Heart left ventricle (tissue), 16 donors: ENCODE measurements at places on chromosomes 7 and 10. TPM values are rescaled to one million over a fixed set of nuclear protein-coding genes. Genes with fewer than 3 reads are reported as not detected.

The CPA2 gene
- total RNA-seq = 1.1 TPM

The CAMK2G gene
- total RNA-seq = 14.7 TPM

The ZNF107 gene
- total RNA-seq = 3.2 TPM

The LLCFC1 gene
- total RNA-seq = not detected

The CHAT gene
- total RNA-seq = not detected

DNA sequence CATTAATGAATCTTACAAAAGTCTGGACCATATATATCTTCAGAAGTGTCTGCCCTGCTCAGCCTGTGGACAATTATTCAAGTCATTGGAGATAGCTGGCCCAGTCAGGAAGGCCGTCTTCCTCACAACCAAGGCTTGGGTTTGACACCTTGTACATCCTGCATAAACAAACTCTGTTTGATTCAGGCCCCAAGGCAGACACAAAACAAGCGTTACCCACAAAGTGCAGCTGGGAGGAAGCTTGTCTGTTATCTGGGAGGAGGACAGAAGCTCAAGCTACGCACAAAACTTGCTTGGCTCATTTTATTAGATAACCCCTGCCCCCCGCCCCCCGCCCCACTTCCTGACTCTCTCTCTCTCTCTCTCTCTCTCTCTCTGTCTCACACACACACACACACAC is 166.9 kb upstream of the WDR11 start:
- H3K27ac ChIP-seq = no peak overlapping the region
- H3K4me3 ChIP-seq = no peak overlapping the region
- DNase-seq = no peak
- no peaks in the 10 kb centered on the region for H3K36me3 ChIP-seq
- H3K4me1 ChIP-seq = no peaks in the 10 kb centered on the region

GRCh38 chr7:69177941-69178494 is 420.3 kb upstream of the AUTS2 start:
- H3K27me3 ChIP-seq = no peaks in the 10 kb centered on the region
- no peaks in the 10 kb centered on the region for H3K36me3 ChIP-seq
- no peaks in the 10 kb centered on the region for H3K4me1 ChIP-seq
- peak overlapping the region; percentile 28 for H3K27ac ChIP-seq
- no peak overlapping the region for H3K4me3 ChIP-seq
- DNase-seq = no peak

- peak overlapping the region; percentile 37 for H3K4me3 ChIP-seq
- H3K36me3 ChIP-seq = peaks cover 4% of the 10 kb centered on the region
- no peaks in the 10 kb centered on the region for H3K27me3 ChIP-seq
- no peak for DNase-seq
These were observed 36.5 kb upstream of the AP5Z1 start for GRCh38 chr7:4738711-4739527.

- peak overlapping the region; percentile 85 for H3K27ac ChIP-seq
- H3K27me3 ChIP-seq = no peaks in the 10 kb centered on the region
- H3K4me3 ChIP-seq = no peak overlapping the region
- H3K36me3 ChIP-seq = peaks cover 16% of the 10 kb centered on the region
These were observed 14.9 kb downstream of the BAG3 start for GRCh38 chr10:119665901-119666708.

DNA sequence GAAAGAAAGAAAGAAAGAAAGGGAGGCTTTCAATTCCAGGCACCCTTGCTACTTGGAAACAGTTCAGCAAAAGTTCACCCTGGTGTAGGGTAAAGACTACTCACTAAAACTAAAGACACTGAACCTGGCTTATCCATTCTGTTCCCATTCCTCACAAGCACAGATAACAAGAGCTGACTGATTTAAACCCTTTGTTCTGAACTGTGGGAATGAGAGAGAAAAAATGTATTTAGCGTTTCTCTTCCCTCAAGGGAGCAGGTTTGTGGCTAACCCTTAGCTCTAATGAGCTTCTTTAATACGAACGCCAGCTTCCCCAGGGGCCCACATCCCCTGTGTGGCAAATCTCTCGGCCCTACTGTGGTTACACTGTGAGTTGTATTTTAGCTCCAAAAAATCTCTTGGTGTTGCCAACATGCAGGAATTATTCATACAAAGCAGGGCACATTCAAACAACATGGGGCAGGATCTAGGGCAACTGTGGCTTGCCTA is 23.3 kb downstream of the PRTFDC1 start:
- no peak overlapping the region for H3K27ac ChIP-seq
- no peak for DNase-seq
- H3K4me3 ChIP-seq = no peak overlapping the region
- H3K36me3 ChIP-seq = no peaks in the 10 kb centered on the region
- H3K4me1 ChIP-seq = peaks cover 19% of the 10 kb centered on the region
- no peaks in the 10 kb centered on the region for H3K27me3 ChIP-seq

DNA sequence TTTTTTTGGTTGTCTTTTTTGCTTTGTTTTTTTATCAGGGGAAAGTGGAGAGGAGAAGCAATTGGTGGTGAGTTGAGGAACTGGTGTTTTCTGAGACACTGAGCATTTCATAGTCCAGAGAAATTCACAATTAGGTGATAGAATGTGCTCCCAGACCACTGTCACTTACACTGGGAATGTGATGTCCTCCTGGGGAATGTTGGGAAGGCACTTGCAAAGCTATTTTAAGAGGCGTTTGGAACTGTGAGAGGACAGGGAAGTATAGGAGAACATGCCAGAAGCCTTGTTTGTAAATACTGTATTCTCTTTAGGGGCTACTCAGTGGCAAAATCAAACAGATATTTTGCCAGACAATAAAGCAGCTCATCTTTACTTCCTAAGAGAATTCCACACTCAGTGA is 16.0 kb downstream of the CHRM2 start:
- peak overlapping the region; percentile 78 for H3K27ac ChIP-seq
- no peak for DNase-seq
- H3K27me3 ChIP-seq = no peaks in the 10 kb centered on the region
- no peaks in the 10 kb centered on the region for H3K36me3 ChIP-seq

GRCh38 chr7:40733578-40733977 is 598.8 kb downstream of the SUGCT start:
- H3K4me1 ChIP-seq = no peaks in the 10 kb centered on the region
- no peaks in the 10 kb centered on the region for H3K36me3 ChIP-seq
- no peak overlapping the region for H3K27ac ChIP-seq
- no peak for DNase-seq

- H3K27ac ChIP-seq = no peak overlapping the region
- no peaks in the 10 kb centered on the region for H3K36me3 ChIP-seq
- no peak for DNase-seq
- no peak overlapping the region for H3K4me3 ChIP-seq
- H3K27me3 ChIP-seq = peaks cover 14% of the 10 kb centered on the region
- H3K4me1 ChIP-seq = peaks cover 8% of the 10 kb centered on the region
These were observed 132.6 kb downstream of the DNAJB6 start for GRCh38 chr7:157469181-157470016.

DNA sequence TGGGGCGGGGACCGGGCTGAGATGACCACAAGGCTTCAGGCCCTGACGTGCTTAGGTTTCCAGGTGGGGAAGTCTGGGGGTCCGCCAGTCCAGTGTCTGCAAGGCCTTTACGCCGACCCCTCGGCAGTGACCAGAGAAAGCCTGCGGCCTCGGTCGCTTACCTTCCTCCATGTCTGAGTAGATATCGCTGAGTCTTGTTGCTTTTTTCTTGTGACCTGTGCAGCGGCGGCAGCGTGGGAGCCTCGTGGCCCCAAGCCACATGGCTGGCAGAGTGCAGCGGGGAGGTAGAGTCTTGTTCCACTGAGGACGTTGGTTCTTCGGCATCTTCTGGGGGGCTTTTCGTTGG is 329 bp downstream of the NOLC1 start:
- no peak for DNase-seq
- H3K4me1 ChIP-seq = peaks cover 21% of the 10 kb centered on the region
- H3K4me3 ChIP-seq = peak overlapping the region; percentile 55
- peak overlapping the region; percentile 90 for H3K27ac ChIP-seq
- H3K27me3 ChIP-seq = no peaks in the 10 kb centered on the region

DNA sequence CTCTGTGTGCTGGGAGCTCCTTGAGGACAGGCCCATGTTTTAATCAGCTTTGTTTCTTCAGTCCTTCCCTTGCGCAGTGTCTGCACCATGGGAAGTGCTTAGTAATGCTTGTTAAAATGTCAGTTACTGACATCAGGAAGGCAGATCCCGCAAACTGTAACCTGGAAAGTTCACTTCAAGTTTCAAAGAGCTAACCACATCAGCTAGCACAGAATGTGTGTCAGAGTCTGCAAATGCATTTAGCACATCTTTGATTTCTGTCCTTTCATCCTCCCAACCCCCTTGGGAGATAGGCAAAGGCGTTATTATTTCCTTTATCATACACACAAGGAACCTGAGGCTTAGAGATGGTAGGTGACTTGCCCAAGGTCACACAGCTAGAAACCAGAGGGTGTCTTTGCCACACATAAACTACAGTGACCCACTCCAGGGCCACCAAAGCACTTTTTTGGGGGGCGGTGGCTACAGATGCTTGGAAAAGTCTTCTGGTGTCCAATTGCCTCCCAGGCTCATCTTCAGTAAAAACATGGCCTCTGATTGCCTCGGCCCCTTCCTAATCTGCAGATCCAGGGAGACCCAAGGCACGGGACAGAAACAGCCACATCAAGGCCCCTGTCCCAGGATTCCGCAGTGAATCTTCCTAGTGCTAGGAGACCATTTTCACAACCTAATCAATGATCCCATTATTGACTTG is 116.2 kb upstream of the GPR26 start:
- H3K4me3 ChIP-seq = no peak overlapping the region
- DNase-seq = no peak
- H3K27me3 ChIP-seq = no peaks in the 10 kb centered on the region
- no peaks in the 10 kb centered on the region for H3K4me1 ChIP-seq
- no peaks in the 10 kb centered on the region for H3K36me3 ChIP-seq

DNA sequence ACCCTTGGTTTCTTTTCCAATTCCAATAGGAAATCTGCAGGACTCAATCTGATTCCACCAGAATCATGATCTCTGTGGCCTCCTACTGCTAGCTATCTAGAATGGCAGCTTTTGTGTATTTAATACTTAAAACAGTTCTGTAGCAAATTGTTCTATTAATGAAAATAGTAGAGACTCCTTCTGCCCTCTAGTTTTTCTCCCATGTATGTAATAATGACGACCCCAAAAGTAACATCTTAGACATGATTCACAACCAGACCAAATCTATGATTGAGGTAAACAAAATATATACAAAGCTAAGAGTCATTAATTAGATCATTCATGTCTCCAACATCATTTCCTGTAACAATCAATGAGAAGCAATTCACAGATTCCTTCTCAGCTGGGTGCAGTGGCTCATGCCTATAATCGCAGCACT is 259.1 kb upstream of the MKLN1 start:
- no peak for DNase-seq
- H3K27me3 ChIP-seq = no peaks in the 10 kb centered on the region
- no peak overlapping the region for H3K4me3 ChIP-seq
- H3K27ac ChIP-seq = peak overlapping the region; percentile 14

DNA sequence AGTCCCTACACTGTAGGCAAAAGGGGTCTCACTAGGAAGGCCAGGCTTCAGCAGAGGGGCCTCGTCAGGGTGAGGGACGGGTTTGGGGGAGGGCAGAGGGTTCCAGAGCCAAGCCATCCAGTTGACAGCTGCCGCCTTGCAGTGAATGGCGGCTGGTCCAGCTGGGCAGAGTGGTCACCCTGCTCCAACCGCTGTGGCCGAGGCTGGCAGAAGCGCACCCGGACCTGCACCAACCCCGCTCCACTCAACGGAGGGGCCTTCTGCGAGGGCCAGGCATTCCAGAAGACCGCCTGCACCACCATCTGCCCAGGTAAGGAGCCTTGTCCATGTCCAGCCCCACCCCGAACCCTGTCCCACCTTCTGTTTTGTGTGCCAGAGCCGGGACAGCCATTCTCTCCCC is 31.6 kb upstream of the SLC29A3 start:
- no peaks in the 10 kb centered on the region for H3K27me3 ChIP-seq
- no peak overlapping the region for H3K27ac ChIP-seq
- peak; percentile 13 for DNase-seq
- no peak overlapping the region for H3K4me3 ChIP-seq
- no peaks in the 10 kb centered on the region for H3K4me1 ChIP-seq
- peaks cover 45% of the 10 kb centered on the region for H3K36me3 ChIP-seq

- H3K4me1 ChIP-seq = peaks cover 13% of the 10 kb centered on the region
- H3K27ac ChIP-seq = no peak overlapping the region
- H3K4me3 ChIP-seq = no peak overlapping the region
- peaks cover 37% of the 10 kb centered on the region for H3K36me3 ChIP-seq
These were observed 82.7 kb downstream of the NOC3L start for GRCh38 chr10:94279835-94280709.

DNA sequence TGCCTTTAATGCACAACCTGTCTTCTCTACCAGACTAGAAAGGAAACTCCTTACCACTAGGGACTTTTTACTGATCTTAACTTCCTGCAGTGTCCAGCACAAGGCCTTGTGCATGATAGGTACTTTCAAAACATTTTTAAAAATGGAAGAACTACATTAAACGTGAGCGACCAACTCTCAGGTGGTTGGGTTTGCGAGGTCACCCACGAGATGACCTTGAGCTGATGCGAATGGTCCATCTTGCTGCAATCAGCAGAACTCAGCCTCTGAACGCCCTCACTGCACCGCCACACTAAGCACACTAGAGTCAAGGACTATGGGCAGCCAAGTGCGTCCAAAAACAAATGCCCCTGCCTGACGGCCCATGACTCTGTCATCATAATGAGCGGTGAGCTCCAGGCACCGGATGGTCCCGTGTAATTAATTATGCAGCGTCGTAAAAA is 34.9 kb upstream of the PTF1A start:
- peaks cover 2% of the 10 kb centered on the region for H3K4me1 ChIP-seq
- H3K4me3 ChIP-seq = no peak overlapping the region
- H3K27ac ChIP-seq = no peak overlapping the region
- H3K27me3 ChIP-seq = no peaks in the 10 kb centered on the region
- no peak for DNase-seq
- no peaks in the 10 kb centered on the region for H3K36me3 ChIP-seq

GRCh38 chr7:84207615-84208014 is 13.0 kb upstream of the SEMA3A start:
- H3K4me3 ChIP-seq = no peak overlapping the region
- no peak for DNase-seq
- H3K4me1 ChIP-seq = no peaks in the 10 kb centered on the region
- no peaks in the 10 kb centered on the region for H3K27me3 ChIP-seq
- H3K27ac ChIP-seq = no peak overlapping the region
- H3K36me3 ChIP-seq = no peaks in the 10 kb centered on the region

DNA sequence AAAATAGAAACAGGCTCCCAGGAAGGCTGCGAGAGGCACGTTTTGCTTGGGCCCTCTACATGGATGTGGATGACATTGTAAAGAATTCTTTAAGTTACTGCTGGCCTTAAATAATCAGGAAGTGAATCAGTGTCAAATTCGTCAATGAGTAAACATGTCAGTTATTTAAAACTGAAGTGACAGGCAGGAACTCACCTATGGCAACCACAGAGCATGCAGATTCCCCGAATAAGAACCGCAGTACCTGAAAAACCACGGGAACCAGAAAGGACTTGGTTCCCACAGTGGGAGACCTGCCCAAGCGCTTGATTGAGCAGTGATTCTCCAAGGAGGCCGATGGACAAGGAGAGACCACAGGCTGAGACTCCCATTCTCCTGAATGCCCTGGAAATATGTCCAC is 351.2 kb upstream of the AKR1E2 start:
- no peak for DNase-seq
- no peaks in the 10 kb centered on the region for H3K36me3 ChIP-seq
- no peaks in the 10 kb centered on the region for H3K27me3 ChIP-seq
- H3K27ac ChIP-seq = no peak overlapping the region
- H3K4me1 ChIP-seq = no peaks in the 10 kb centered on the region
